HEK293T (cell line): ENCODE measurements at places on chromosomes 16 and 17.

DNA sequence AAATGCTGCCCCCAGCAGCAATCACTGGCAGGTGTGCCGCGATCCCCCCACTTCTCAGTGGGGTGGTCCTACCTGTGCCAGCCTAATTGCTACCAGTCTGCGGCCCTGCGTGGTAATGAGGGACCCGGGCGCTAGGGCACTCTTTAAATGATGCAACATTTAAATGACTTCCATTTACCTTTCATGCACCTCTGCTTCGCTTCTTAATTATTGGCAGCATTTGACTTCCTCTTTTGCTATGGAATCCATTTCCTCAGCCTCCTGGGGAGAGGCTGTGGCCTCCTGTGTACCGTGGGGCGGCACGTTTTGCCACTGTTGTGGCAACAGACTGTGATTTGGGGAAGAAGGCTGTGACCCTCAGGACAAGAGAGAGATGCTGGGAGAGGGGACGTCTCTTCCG, 86.1 kb downstream of the RPA1 start:
- no peak for DNase-seq

DNA sequence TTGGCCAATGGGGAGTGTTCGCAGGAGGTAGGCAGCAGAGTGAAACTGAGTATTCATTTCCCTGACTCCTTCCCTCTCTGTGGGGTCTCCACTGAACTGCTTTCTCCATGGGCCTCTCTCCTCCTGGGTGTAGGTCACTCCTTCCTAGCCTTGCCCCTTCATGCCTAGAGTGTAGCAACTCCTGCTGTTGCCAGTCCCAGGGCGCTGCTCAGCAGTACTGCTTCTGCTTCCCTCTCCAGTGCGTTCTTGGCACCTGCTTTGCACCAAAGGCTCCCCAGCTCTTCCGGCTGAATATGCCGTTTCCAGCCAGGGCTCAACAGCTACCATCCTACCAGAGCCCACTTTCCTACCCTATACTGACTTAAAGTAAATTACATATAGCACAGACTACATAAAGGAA, 92.2 kb downstream of the MAF start:
- DNase-seq = no peak

GRCh38 chr16:19431636-19432340, 14.1 kb downstream of the TMC5 start:
- no peak for DNase-seq

- DNase-seq = no peak
Measured at GRCh38 chr16:81521141-81521626, 76.6 kb downstream of the CMIP start.

DNA sequence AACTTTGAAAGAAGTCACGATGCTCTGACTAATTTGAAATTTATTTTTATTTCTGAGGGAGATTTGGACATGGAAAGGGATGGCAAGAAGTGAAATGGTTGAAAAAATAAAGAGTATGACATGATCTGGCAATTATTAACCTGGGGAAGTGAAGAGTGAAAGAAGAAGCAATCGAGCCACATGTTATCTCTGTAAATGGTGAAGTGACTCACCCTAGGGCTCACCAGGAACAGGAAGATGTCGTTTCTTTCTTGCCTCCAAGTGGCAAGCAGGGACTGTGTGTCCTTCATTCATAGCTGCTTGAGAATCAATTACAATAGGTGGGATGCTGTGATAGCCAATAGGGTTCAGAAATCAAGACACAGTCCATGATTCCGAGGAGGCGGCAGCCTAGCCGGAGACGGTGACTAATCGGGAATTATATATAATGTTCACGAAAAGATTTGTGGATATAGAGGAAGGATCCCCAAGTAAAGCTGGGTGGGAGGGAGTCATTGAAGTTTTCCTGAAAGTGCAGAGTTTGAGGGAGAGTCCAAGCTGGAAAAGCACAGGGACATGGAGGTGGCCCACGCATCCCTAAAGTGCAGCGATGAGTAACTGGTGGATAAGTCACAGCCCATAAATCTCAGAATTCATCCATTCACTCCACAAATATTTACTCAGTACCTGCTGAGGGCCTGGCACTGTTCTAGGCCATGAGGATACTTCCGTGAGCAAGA, 18.2 kb upstream of the KRT20 start:
- no peak for DNase-seq

DNA sequence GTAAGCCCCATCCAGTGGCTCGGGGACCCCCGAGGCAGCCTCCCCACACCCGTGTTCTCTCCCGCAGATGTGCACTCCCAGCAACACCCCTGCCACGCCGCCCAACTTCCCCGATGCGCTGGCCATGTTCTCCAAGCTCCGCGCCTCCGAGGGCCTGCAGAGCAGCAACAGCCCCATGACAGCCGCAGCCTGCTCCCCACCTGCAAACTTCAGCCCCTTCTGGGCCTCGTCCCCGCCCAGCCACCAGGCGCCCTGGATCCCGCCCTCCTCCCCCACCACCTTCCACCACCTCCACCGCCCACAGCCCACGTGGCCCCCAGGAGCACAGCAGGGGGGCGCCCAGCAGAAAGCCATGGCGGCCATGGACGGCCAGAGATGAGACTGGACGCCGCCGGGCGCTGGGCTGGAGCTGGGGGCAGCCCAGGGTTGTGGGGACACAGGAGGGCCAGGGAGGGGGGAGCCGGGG, 5.0 kb downstream of the UBALD2 start:
- DNase-seq = no peak

DNA sequence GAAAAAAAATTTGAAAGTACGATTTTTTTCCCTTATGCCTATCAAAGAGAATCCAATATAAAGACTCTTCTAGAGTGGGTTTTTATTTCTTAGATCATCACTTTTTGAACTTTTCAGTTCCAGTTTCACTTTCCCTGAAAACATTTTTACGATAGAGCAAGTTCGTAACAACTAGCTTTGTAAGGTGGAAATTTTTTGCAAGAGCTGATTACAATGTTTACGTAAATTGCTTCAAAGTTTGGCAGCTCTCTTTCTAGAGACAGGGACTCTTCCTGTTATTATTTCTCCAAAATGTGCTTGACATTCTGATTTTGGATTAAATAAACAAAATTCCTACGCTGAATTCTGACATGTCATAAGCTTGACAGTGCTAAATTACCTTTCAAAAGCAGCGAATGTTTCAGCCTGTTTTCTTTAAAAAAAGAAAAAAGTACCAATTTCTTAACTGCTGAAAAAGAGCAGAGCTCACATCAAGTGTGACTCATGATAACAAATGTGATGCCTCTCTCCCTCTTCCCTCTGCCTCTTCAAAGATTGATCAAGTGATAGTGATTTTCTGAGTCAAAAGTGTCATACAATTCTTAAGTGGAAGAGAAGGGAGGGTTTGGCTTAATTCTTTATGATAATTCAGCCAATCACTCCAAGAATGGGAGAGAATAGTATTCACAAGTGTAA, 175.2 kb downstream of the KCNJ2 start:
- DNase-seq = no peak

GRCh38 chr16:11913425-11914079, 2.2 kb downstream of the GSPT1 start:
- DNase-seq = no peak

DNA sequence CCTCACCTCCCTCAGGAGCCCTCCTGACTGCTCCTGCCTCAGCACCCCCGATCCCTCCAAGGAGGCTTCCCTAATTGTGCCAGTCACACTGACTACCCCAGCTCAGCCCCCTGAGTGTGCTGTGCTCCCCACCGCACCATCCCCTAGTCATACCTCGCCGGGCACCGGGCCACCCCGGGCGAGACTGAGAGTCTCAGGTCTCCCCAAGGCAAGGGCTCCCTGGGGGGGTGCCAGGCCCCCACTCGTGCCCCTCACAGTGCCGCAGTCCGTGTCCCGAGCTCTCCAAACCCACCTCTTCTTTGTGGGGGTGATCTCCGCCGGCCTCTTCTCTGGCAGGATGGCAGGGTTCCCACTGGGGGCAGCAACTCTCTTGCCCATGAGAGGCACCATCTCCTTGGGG, 3.2 kb downstream of the TRPV3 start:
- no peak for DNase-seq

DNA sequence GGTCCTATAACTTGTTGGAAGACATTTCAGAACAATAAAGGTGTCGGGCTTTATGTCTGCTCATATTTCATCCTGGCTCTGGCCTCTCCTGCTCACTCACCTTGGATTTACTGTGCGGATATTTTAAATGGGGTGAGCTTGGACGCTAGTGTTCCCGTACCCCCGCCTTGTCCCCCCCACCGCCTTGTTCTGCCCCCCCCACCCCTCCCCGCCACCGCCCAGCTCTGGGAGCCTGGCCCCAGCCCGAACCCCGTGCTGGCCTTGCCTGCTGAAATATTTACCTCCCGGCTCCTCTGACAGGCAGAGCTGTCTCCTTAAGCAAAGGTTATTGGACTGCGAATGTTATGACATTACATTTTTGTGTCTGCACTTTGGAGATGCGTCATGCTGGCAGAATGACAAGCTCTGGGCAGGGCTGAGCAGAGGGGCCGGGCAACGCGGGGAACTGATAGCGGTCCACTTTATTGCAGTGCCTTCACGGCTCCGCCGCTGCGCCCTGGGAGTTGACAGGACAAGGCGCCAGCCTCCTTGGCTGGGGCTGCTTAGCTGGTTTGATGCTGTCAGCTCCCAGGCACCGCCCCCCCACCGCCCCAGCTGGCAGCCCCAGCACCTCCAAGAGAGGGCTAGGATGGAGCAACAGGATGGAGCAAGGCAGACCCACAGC, 222.5 kb upstream of the GSE1 start:
- peak; percentile 60 for DNase-seq

DNA sequence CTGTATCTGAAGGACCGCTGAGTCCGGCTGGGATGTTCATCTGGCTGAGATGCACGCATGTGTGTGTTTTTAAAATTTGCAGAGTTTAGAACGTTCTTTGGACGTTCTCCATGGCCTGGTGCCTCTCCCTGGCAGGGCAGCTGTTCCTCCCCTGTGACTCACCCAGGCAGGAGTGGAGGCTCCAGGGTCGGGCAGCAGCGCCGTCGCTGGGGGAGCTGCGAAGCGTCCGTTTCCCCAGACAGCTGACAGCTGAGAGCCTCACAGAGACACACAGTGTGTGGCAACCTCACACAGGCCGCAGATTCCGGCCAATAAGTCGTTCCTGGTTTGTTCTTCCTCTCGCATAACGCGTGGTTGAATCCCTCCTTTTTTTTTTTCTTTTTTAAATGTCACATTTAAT, 80.6 kb downstream of the OR1D5 start:
- no peak for DNase-seq
